Prostate gland (tissue), 2 donors: ENCODE measurements at places on chromosomes 1 and 21. TPM values are rescaled to one million over a fixed set of nuclear protein-coding genes. Genes with fewer than 3 reads are reported as not detected.

The RPS6KA1 gene
- total RNA-seq = 87.5 TPM

The GIPC2 gene
- total RNA-seq = 2.0 TPM

GRCh38 chr1:198186916-198187580, 30.2 kb downstream of the NEK7 start:
- H3K4me3 ChIP-seq = no peak overlapping the region
- no peaks in the 10 kb centered on the region for H3K27me3 ChIP-seq
- no peak overlapping the region for H3K27ac ChIP-seq

- no peak overlapping the region for H3K27ac ChIP-seq
- DNase-seq = no peak
- H3K4me3 ChIP-seq = no peak overlapping the region
- H3K36me3 ChIP-seq = no peaks in the 10 kb centered on the region
Observed at GRCh38 chr1:38892976-38893375, 11.6 kb upstream of the GJA9 start.

DNA sequence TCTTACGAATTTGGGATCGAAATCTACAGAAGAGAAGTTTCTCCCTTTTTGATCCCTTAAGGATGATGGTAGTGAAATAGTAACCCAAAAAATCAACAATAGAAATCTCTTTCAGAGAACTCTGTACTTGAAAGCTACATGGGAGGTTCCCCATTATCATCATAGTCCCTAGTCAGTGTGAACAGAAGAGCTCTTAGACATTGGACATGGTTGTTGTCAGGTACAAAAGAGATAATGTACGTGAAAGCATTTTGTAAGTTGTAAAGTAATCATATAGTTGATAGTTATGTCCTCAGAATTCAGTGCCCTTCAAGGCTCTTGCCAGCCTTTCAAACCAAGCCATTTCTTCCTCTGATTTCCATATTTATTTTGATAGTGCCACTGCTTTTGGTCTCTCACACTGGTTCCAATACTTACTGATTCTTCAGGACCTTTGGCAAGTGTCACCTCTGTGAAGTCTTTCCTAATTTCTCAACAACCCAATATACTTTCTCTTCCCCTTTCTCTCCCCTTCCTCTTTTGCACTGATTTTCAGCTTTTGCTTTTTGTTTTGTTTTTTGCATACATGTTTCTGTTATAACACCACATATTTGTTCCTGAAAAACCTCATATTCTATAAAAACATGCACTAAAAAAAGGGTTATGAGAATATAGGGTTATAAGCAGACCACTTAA, 22.4 kb downstream of the VPS45 start:
- H3K4me1 ChIP-seq = no peaks in the 10 kb centered on the region
- no peaks in the 10 kb centered on the region for H3K27me3 ChIP-seq
- no peaks in the 10 kb centered on the region for H3K36me3 ChIP-seq
- H3K4me3 ChIP-seq = no peak overlapping the region
- no peak overlapping the region for H3K27ac ChIP-seq
- DNase-seq = no peak

DNA sequence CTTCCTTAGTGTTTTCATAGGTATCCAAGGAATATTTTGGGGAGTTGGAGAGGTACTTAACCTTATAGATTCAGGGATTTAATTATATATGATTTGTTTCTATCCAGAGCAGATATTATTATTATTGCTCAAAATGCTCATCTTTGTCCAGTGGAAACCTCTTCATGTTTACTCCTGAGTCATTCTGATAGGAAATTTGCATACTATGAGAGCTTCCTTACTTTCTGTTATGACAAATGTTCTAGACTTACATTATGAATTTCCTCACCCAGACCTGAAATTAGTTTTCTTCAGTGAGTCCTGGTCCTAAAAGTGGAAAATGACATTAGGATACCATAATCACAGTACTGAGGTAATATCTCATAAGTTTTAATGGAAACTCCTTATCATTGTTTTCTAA, 57.5 kb upstream of the PLPPR5 start:
- no peak overlapping the region for H3K27ac ChIP-seq
- DNase-seq = no peak
- no peaks in the 10 kb centered on the region for H3K4me1 ChIP-seq
- no peaks in the 10 kb centered on the region for H3K27me3 ChIP-seq
- no peaks in the 10 kb centered on the region for H3K36me3 ChIP-seq
